ENCODE measurements at places on chromosomes 1 and 21.

GRCh38 chr1:183457449-183457848 is 14.8 kb upstream of the SMG7 start:
- DNase-seq = no peak

GRCh38 chr1:224497714-224498573 is 63.3 kb upstream of the WDR26 start:
- DNase-seq = peak; percentile 54

DNA sequence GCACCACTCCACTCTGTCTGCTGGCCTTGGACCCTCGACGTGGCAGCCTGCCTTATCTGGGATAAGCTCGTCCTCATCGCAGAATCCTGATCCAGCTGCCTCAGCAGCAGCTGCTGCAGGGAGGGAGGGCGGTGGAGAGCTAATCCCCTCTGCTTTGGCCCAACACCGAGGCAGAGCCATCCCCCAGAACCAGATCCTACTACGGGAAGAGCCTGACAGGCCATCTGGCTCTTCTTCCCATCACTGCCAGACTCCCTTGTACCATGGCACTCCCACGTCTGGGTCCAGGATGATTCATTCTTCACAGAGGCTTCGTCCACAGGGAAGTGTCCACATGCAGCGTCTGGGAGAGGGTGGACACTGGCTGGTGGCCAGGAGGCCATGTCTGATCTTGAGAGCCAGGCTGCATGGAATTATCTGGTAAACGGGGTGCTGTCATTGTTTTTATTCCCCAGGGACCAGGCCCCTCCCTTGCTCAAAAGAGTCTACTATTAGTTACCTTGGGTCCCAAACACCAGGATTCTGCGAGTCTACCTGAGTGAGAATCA is 14.6 kb upstream of the PKP1 start:
- DNase-seq = peak; percentile 12

DNA sequence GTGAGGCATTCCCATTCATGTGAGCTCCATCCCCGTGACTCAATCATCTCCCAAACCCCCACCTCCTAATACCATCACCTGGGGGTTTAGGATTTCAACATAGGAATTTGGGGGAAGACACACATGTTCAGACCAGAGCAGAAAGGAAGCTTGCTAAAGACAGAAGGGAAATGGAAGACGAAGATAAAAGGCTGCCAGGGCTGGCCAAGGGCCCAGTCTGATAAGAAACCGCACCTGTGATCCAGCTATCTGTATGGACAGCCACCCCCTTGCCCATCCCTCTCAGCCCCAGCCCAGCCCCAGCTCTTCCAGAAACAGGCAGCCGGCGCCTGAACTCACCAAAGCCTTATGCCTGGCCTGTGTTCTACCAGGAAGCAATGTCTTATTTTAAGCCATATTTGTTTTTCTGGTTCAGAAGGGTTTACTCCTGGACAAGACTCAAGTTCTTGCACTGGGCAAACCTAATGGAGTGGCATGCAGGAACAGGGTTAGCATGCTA is 198.4 kb upstream of the VAMP3 start:
- no peak for DNase-seq

- no peak for DNase-seq
Observed at GRCh38 chr1:29349871-29350491, 113.7 kb downstream of the PTPRU start.

DNA sequence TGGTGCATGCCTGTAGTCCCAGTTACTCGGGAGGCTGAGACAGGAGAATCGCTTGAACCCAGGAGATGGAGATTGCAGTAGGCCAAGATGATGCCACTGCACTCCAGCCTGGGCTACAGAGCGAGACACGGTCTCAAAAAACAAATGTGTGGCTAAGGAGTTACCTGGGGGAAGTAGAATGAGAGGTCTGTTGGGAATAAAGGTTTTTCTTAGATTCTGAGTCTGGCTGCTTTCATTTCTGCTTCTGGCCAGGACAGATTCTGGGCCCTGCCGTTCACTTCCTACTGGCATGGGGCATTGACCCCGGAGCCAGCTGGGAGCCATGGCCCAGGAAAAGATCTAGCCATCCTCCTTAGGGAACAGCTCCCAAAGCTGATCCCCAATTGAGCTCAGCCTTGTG is 420 bp upstream of the DCDC2B start:
- DNase-seq = no peak

DNA sequence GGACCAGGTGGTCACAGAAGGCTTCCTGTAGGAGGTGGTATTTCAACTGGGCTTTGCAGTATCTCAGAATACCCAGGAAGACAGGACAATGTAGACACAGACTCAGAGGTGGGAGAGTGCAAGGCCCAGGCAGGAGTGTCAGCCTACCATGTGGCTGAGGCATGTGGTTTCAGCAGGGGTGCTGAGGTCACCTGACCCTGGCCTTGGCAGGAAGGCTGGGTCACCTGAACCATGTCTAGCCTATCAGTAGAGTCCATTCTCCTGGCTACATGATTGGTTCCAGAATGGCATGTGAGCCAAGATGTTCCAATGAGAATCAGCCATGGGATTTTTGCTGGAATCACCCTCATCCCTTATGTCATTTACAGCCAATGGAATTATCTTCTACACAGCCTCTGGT is 169.4 kb downstream of the ACTL8 start:
- DNase-seq = no peak

DNA sequence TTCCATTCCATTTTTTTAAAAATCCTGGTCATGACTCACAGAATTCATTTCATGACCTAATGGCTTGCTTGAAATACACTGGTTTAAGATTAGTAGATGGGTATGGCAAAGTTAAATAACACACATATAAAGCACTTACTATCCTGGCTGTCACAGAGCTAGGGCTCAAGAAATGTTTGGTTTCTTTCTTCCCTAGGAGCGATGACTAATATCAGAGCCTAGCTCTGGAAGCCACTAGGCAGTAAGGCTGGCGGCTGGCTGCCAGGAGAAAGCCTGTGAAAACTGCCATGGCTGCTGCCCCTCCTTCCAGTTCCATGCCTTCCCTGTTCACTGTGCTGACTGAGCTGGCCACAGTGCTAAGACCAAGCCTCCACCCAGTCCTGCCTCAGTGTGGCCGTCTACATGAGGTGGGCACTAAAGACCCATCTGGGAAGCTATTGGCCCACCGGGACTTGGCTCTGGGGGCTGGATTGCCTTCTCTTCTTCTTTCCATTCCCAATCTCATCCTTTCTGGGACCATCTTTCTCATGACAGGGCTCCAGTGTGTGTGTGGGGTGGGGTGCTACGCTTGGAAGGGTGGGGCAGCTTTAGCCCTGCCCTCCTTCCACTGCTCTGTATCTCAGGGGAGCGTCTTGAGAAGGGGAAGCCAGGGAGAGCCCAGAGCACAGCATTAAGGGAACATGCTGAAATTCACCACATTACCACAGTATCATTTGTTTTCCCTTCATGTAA is 10.8 kb upstream of the ASCL5 start:
- DNase-seq = peak; percentile 79

- no peak for DNase-seq
Observed at GRCh38 chr1:56803561-56804156, 15.5 kb downstream of the FYB2 start.

- no peak for DNase-seq
Observed at GRCh38 chr1:201356701-201357100, 20.8 kb downstream of the TNNT2 start.

DNA sequence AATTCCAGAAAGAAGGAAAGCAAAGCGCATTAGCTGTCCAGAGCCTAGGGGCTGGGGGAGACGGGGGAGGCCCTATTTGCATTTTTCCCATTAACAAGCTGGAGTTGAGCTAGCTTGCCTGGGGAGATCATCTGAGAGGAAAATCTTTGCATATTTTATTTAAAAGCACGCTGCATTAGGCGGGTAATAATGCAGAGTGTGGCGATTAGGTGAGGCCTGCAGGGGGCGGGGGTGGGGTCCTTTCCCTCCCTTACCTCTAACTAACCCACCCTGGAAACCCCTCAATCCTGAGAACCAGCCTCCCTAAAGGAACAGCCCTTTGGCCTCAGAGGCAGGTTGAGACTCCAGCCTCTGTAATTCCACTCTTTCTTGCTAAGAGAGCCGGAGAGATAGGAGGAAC is 16.2 kb downstream of the C1orf216 start:
- DNase-seq = no peak

DNA sequence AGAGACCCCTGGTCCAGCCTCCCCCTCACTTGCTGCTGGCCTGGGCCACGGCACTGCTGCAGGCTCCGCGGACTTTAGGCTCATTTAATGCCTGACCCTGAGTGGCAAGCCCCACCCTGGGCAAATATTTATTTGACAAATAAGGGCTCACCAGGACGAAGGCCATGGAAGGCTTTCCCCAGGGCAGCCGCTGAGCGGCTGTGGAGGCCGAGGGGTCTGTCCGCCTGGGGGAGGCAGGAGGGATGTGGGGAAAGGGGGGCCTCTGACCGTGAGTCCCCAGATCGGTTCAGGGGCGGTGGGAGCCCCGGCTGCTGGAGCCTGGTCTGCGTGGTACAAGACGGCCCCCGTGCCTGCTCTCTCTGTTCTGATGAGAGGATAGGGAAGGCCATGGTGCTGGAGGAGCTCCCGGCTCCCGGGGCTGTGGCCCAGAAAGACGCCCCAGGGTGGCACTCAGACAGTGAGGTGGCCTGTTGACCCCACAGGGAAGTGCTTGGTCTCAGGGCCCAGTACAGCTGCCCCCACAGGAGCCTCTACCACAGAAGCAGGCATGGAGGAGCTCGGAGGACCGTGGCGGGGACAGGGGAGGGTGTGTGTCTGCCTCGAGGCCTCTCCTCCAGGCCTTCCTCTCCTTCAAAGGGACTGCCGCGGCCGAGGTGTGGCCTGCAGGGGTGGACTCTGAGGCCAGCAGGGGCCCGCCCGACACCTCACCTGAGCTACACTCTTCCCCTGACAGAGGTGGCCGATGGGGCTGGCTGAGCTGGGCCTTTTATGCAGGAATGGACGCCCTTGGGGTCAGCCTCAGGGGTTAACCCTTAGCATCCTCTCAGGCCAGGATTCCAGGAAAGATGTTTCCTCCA is 9.1 kb upstream of the C1orf159 start:
- no peak for DNase-seq
